ENCODE measurements at places on chromosomes 3 and 15. TPM values are rescaled to one million over a fixed set of nuclear protein-coding genes. Genes with fewer than 3 reads are reported as not detected.

GRCh38 chr3:162960269-162960668 lies 1463.7 kb downstream of the OTOL1 start:
- no peak for DNase-seq

DNA sequence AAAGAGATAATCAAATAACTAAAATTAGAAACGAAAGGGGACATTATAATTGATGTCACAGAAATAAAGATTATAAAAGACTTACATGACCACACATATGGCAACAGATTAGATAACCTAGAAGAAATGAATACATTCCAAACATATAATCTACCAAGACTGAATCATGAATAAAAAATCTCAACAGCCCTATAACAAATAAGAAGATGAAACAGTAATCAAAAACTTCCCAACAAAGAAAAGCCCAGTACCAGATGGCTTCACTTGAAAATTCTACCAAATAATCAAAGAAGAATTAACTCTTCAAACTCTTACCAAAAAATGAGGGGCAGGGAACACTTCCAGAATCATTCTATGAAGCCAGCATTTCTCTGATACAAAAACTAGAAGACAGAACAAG lies 11.8 kb downstream of the TOP2B start:
- no peak for DNase-seq

GRCh38 chr3:72678380-72678779 lies 169.9 kb downstream of the SHQ1 start:
- DNase-seq: no peak

GRCh38 chr3:113981803-113982202 lies 34.0 kb downstream of the ZDHHC23 start:
- no peak for DNase-seq

DNA sequence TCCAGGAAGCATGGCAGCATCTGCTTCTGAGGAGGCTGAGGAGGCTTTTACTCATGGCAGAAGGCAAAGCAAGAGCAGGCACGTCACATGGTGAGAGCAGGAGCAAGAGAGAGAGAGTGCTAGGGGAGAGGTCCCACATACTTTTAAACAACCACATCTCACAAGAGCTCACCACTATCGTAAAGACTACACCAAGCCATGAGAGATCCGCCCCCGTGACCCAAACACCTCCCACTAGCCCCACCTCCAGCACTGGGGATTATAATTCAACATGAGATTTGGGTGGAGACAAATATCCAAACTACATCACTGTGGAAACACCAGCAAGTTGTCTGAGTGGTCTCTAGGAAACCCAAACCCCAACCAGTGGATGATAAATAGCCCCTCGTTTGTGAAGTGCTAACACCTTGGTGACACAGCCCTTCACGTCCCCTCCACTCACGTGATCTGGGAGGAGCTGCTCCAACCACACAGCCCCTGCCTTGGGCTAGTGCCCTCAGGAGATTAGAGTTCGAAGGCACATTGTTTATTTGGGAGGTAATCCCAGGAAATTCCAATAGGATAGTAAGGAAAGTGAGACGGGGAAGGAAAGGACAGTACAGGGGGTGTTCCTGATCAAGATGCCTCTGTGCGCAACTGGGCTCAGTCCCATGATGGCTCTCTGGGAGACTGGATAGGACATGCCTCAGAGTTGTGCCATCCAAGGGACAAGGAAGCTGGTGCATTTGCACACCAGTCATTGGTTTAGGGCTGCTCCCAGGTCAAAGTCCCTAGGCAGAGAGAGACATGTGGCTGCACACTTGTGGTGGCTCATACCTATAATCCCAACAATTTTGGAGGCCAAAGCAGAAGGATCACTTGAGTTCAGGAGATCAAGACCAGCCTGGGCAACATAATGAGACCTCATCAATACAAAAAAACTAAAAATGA lies 80.6 kb upstream of the CTNNB1 start:
- DNase-seq: no peak

DNA sequence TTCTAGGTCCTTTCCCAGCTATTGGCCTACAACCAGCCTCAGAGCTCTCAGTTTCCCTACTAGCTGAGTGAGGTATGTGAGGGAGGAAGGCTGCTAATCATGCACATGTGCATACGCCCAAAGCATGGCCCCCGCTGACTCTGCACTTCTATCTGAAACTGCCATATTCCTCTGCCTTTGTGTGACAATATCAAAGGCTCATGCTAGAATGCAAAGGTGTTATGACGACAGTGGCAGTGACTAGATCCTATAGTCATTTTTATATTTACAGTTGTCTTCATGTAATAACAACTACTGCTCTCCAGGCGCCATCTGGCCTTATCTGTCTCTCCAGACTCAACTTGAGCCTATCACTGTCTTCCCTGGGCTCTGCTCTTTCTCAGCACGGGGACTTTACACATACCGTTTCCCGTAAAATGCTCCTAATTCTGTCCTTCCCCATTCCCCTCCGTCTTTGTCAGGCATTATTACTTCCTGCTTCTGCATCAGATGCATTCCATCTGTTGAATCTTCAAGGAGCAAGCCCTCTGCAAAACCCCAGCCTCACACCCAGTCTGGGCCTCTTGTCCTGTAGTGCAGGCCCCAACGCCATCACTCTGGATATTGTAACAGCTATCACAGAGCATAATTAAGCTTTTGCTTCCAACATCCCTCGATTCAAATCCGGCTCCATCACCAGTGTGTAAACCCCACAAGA lies 102.5 kb downstream of the PDCD6IP start:
- DNase-seq: no peak

- DNase-seq: peak; percentile 40
These were observed 7.1 kb downstream of the CSPG5 start for GRCh38 chr3:47571391-47572175.

Gene PGBD4
- total RNA-seq: 3.4 TPM

Gene HHLA2
- 0.18 TPM for total RNA-seq

Gene C3orf22
- total RNA-seq: 0.18 TPM

Gene ISY1
- total RNA-seq: 11.2 TPM

Gene SAMMSON
- total RNA-seq: not detected

Gene AMOTL2
- 49.3 TPM for total RNA-seq
